ENCODE measurements at places on chromosomes 6 and 20.

GRCh38 chr6:110491644-110492317, 15.4 kb upstream of the SLC22A16 start:
- no peak for DNase-seq

DNA sequence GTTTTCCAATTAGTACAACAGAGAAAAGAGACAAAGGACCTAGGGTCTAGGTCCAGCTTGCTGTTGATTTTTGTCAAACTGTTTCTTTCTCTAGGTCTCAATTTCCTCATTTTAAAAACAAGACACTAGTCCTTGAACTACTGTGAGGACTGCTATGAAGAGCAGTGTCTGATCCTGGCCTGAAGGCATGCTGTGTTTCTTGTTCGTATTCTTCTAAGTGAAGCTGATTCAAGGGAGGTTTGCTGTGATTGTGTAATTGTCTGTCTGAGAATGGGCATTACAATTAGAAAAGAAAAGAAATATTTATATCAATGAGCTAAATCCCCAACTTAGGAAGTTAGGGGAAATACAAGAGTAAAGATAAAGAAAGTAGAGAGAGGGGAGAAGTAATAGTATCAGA, 228.2 kb upstream of the SUPT3H start:
- no peak for DNase-seq

DNA sequence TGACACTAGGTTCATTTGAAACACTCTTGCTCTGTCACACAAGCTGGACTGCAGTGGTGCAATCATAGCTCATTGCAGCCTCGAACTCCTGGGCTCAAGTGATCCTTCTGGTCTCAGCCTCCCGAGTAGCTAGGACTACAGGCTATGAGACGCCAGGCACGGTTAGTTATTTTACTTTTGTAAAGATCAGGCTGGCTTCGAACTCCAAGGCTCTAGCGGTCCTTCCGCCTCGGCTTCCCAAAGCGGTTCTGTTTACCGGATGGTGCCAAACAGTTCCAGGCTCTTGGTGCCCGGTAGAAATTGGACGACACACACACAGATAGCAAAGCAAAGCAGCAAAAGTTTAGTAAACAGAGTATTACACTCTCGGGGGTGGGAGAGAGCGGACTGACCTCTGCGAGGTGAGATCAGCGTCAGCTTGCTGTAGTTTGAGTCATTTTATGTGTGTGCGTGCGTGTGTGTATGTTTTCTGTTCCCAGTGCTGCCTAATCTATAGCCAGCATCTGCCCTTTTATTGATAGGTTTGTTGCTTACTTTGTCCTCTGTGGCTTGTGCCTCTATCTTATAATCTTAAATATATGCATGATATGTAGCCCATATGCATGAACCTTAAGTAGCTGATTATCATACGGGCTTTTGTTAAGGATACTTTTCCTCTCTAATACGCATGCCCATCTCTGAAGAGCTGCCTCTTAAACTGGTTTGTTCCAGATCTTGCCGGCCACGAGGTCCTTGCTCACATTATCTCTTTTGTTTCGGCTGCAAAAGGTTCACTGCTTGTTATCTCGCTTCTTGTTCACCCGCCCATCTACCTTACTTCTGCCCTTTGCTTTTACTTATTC, 75.2 kb downstream of the OR2B2 start:
- DNase-seq: peak; percentile 85

- no peak for DNase-seq
These were observed 59.8 kb upstream of the HIVEP1 start for GRCh38 chr6:11952316-11952715.
